HAP-1 (cell line): ENCODE measurements at places on chromosomes 6 and 20.
A peak's percentile ranks its signal among the peaks of the same experiment; 100 is the strongest.

DNA sequence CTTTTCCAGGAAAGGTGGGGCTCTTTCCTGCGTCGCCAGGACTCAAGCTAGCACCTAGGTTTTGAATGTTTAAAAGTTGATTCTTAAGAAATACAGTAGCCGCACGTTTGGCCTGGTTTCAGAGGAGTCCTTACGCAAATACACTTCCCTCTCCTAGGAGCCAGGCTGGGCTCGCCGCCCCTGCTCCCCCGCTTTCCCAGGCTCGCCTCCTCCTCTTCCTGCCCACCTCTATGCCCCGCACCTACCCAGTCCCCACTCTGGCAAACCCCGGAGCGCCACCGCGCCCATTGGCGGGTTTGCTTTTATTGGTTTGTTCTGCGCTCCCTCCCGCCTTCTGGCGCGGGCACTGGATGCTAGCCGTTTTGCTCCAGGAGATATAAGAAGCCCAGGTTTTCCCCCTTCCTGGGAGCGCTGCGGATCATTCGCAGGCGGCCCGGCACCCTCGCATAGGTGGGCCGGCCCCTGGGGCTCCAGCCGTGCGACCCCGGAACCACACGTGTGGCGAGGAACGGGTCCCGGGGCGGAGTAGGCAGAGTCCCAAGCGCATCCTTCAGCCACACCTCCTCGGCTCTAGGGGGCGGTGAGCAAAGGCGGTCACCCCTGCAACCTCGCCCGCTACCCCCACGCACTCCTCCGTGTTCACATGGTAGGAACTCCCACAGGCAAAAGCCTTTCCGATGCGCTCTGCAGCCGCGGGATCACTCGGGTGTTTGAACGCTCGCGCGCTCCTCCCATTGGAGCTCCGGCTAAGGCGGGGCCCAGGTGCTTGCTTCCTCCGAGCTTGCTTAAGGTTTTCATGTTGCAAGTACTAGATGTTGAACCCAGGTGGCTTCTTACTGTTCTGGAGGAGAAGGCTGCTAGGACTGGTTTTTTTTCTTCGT, 119.0 kb downstream of the RTN4IP1 start:
- peak; percentile 38 for DNase-seq

DNA sequence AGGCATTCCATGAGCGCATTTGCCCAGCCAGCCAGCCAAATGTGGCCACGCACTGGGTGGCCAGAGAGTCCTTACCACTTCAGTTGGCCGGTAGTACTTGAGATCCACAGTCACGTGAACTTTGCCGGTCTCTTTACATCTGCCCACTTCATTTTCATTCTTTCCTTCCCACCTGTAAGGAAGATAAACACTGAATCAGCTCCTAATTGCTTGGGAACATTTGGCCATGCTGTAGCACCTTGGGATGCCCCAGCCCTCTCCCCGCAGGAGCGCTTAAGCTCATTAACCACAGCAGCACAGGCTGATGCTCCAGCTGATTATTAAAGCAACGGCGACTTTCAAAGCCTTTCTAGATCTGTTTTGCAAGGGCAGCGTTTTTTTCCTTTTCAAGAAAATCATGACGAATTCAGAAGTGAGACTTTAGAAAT, 116.6 kb downstream of the FOXC1 start:
- no peak for DNase-seq

- no peak for DNase-seq
These were observed 57.9 kb downstream of the ELOVL5 start for GRCh38 chr6:53290537-53291510.

GRCh38 chr20:20073801-20074371, 21.6 kb downstream of the CFAP61 start:
- DNase-seq, result no peak

DNA sequence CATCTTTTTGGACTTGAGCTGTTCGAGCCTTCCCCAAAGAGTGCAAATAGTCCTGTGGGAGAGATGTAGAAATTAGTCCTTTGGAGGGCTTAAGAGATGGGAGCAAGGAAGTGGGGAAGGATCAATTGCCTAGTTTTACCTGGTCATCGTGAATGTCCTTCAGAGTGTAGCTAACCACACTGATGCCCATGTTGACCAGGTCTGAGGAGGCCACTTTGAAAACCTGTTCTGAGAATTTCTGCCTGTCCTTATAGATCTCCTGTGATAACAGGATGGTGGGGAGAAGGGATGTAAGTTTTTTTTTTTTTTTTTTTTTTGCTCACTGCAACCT, 2.0 kb downstream of the FLOT1 start:
- no peak for DNase-seq

- peak; percentile 21 for DNase-seq
These were observed 7.5 kb upstream of the IFNGR1 start for GRCh38 chr6:137226697-137227096.

- no peak for DNase-seq
These were observed 4.3 kb downstream of the SNHG17 start for GRCh38 chr20:38430679-38431325.

DNA sequence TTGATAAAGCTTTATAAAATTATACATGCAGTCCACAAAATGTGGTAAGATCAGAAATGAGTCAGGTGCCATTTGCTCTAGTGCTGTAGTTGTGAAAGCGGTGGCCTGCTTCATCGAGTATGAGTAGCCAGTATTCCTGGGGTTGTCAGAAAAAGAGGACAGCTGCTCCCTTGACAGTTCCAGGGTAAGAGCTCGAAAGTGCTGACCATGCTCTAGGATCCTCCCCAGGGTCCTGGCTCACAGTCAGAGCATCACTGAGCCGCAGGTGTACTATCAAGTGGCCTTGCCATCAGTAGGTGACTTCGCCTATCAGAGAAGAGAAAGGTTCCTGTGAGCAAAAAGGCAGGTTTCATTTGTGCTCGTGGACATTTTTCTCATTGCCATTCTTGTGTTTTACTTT, 3.6 kb downstream of the BTBD3 start:
- no peak for DNase-seq

DNA sequence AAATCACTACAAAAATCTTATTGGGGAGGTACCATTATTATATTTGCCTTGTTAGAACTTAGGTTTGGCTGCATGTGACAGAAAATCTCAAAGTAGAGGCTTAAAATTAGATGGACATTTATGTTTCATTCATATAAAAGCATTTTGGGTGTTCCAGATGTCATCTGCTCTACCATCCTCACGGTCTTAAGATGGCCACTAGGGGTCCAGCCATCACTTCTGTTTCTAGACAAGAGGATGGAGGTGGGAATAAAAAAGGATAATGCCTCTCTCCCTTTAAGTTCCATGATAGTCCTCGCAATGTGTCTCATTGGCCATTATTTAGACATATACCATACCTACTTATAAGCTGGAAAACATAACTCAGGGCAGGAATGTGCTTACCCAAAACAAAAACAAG, 929.5 kb downstream of the KIF16B start:
- no peak for DNase-seq

- DNase-seq, result peak; percentile 60
These were observed 5.4 kb upstream of the PLAGL1 start for GRCh38 chr6:144013486-144013909.

- DNase-seq, result no peak
These were observed 125.3 kb upstream of the PLCB4 start for GRCh38 chr20:8943631-8944030.

- no peak for DNase-seq
These were observed 6.0 kb downstream of the CST7 start for GRCh38 chr20:24955045-24955444.

DNA sequence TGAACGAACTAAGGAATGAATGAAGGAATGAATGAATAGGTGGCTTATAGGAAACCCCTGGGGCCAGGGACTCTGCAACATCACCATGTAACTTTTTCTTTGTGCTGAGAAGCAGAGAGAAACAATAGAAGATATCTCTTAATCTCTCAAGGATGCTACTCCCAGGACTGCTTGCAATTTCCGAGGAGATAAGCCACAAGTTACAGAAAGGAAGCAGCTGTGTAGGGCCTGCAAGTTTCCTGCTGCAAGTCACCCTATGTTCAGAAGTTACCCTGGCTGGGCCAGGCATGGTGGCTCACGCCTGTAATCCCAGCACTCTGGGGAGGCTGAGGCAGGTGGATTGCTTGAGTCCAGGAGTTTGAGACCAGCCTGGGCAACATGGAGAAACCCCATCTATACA, 7.3 kb upstream of the MAVS start:
- peak; percentile 3 for DNase-seq

GRCh38 chr6:87742106-87742505, 40.1 kb upstream of the AKIRIN2 start:
- no peak for DNase-seq

GRCh38 chr6:86973088-86973487, 35.8 kb downstream of the HTR1E start:
- no peak for DNase-seq

DNA sequence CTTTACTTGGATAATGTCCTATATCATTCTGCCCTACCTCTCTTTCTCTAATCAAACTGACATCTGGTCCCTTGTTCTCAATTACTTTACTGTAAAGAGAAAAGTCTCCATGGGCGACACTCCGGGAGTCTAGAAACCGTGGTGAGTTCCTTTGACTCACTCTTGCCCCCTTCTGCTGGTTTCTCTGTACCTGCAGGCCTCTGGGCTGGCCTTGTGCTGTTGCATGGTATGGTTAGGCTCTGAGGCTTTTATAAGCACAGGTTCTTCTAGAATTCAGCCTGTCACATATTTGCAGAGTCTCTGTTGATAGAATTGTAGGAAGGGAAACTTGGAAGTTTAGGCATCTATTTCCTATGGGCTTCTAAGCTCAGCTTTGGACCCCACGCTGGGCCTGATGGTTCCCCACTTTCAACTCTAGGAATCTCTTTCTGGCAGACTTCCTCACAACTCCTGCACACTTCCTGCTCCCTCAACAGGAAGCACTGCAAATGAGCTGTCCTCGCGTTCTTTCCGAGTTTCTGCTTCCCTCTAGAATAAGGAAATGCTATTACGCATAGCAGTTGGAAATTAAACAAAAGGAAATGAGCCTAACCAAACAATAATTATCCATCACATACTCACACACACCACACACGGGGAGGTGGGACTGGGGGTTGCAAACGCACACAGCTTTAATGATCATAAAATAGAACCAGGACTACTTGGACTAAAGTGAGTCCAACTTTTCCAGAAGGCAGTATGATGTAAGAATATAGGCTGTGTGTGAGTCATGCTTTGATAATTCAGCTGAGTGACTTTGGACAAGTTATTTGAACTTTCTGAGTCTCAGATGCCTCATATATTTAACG, 683.3 kb downstream of the QKI start:
- DNase-seq, result no peak

- DNase-seq, result no peak
These were observed 518 bp downstream of the PEX6 start for GRCh38 chr6:42978487-42978838.

- peak; percentile 78 for DNase-seq
These were observed 41.6 kb downstream of the C6orf15 start for GRCh38 chr6:31070711-31071197.

DNA sequence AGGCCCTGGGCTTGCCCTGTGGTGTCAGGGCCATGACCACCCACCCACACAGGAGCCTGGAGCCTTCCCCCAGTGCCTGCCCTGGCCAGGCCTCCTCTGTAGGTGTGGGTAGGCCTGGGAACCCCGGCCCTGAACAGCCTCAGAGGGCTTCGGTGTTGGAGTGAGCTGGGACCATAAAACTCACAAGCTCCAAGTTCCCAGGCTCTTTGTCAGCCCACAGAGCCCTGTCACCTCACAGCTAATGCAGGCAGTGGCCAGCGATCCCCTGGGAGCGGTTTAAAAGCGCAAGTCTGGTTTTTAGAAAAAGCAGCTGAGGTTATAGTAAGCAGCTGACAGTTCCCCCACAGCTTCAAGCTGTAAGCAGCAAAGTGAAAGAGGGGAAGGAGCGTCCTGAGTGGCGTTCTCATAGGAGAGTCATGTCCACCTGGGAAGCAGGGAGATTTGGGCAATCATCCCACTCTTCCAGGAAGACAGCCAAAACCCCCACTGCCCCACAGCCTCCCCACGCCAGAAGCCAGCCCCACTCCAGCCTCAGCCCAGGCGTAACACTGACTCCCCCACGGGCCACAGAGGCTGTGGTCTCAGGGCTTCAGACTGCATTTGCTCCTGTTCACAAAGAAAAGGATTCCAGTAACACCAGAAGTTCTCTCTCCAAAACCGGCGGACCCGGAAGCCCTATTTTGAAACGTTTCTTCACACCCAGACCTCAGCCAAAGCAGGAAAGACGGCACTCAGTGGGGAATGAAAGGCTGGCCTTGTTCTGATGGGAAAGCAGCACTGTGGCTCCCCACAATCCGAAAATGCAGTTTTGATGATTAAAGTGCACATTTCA, 34.3 kb upstream of the FOXC1 start:
- no peak for DNase-seq

GRCh38 chr6:133767357-133767970, 121.4 kb upstream of the TCF21 start:
- DNase-seq, result no peak

GRCh38 chr6:56793938-56794337, 151.2 kb upstream of the DST start:
- no peak for DNase-seq
